ENCODE measurements at places on chromosomes 5 and 9.

DNA sequence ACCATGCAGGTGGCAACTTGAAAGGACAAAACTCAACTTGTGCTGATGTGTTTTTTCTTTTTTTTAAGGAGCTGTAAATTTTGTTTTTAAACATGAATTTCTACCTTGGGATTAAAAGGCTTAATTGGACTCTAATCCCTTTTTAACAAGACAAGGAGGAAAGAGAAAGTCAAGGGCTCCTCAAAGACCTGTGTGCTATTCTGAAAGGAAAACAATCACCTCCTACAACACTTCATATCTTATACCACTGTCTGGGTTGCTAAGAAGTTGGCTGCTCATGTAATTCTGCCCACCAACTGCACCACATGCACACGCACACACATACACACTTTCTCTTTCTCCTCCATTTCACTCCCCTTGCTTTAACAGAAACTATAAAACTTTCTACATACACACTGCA is 78.6 kb downstream of the SH3RF2 start:
- DNase-seq, result no peak

GRCh38 chr5:155895484-155895883 is 431.5 kb upstream of the SGCD start:
- no peak for DNase-seq

DNA sequence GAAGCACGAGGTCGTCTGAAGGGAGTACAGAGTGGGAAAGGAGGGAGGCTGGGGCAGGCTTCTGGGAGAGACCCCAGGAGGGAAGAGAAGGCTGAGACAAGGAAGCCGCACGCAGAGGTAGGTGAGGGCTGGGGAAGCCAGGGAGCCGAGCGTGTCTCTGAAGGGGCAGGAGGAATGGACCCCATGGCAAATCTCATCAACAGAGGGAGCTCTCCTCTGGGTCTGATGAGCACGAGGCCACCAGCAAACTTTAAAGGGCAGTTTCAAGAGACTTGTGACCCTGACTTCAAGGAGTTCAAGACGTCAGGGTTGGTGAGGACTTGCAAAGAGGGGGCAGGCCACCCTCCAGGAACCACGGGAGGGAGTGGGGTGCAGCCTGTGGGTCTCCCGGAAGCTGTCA is 326.2 kb upstream of the IRX2 start:
- DNase-seq, result no peak

DNA sequence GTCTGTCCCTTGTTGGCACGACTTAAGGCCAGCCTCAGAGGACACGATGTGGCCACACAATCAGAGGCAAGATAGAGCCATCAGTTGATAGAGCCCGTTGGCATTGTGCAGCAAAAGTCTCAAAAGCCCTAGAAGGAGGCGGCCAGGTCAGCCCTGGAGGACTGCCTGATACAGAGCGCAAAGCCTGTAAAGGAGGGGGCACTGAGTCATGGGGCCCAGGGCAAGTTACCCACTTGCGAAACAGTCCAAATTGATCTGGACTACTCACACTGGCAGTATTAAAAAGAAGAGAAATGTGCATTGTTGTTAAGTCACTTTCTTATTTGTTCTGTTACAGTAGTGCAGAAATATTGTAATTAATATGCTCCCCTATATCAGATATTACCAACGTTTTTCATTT is 51.5 kb downstream of the KLF9 start:
- no peak for DNase-seq

DNA sequence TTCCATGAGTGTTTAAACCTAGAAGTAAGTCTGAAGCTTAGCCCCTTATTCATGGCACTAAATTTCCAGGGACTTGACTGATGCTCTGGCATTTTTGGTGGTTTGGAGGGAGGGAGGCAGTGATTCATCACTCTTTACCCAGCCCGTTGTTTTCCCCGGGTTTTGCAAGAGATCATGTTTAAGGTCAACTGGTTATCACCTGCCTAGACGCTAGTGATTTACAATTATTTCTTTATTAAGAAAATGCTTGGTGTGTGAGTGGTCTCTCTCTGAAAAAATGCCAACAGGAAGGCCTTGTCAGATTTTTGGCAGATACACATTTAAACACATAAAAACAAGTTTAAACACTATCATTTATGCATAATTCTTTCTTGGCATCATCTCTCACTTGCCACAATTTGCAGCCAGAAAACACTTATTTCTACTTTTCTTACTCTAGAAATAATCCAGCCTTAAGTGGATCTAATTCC is 737.9 kb upstream of the ZNF608 start:
- DNase-seq, result no peak

DNA sequence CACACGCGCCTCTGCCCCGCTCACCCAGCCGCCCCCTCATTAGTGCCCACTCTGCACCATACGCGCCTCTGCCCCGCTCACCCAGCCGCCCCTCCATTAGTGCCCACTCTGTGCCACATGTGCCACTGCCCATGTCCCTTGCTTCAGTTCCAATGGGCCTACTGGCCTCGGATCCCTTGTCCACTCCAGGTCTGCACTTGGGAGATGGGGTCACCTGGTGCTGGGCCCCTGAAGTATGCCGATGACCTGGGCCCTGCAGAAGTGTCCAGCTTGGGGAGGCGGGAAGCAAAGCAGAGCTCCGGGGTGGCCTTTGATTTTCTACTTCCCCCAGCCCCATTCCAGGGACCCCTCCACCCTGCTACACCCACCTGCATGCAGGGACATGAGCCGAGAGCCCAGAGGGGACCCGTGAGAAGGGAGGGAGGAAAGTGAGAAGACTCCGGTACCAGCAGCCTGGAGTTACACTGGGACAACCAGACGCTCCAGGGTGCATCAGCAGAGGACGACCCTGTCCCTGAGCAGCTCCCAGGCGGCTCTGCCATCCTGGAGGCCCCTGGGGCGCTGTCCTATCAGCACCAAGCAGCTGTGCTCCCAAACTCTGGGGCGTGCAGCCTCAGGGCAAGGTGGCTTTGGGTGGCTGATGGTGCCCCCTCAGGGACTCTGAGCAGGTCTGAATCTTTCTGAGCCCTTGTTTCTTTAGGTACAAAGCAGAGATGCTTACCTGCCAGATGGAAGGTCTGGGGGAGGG is 140.8 kb downstream of the RXRA start:
- no peak for DNase-seq

DNA sequence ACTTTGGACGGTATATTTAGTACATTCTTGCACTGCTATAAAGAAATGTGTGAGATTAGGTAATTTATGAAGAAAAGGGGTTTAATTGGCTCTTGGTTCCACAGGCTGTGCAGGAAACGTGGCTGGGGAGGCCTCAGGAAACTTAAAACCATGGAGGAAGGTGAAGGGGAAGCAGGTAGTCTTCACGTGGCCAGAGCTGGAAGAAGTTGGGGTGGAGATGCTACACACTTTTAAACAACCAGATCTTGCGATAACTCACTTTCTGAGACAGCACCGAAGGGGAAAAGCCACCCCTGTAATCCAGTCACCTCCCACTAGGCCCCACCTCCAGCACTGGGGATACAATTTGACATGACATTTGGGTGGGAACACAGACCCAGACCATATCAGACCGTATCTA is 13.5 kb downstream of the CNOT6 start:
- DNase-seq, result no peak

GRCh38 chr5:27010646-27011045 is 27.7 kb downstream of the CDH9 start:
- DNase-seq, result no peak

DNA sequence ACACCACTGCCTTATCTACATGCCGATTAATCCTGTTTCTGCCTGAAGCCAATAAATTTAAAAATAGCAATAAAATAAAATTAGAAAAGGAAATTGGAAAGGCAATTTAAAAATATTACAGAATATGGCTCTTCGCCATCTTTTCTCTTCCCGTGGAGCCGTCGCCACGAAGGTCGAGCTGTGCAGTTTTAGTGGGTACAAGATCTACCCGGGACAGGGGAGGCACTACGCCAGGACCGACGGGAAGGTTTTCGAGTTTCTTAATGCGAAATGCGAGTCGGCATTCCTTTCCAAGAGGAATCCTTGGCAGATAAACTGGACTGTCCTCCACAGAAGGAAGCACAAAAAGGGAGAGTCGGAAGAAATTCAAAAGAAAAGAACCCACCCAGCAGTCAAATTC is 41.7 kb upstream of the SMC5 start:
- no peak for DNase-seq

DNA sequence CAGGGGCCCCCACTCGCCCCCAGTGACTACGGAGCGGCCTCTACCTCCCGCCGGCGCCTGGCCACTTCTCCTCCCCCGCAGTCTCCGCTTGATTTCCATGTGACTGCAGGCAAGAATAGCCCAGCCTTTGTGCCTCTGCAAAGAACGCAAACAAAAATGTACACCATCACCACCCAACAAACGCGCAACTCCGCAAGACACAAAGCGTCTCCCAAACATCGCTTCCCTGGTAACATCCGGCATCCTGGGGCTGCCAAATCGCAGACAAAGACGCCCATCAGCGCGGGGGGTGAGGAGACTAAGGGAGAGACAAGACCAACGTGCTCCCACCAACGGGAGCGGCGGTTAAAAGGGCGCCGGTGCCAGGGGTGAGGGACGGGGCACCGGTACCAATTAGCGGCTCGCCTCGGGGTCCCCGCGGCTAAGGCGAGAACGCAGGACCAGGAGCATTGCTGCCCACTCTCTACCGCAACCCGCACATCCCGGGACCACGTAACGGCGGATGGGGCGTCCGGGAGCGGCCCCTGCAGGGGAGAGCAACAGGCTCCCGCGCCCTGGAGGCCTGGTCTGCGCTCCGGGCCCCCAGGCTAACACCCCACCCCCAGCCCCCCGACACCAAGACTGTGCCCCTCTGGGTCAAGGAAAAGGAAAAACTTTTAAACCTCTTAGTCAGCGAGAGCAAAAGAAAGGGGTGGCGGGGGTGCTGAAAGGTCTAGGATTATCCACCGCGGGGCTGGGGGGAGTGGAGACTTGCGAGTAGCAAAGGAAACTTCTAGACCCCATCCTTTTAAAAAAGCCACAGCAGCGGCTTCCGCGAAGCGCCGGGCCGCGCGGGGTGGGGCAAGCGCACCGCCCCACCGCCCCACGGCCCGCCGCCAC is 885 bp downstream of the MPDZ start:
- DNase-seq, result peak; percentile 81

DNA sequence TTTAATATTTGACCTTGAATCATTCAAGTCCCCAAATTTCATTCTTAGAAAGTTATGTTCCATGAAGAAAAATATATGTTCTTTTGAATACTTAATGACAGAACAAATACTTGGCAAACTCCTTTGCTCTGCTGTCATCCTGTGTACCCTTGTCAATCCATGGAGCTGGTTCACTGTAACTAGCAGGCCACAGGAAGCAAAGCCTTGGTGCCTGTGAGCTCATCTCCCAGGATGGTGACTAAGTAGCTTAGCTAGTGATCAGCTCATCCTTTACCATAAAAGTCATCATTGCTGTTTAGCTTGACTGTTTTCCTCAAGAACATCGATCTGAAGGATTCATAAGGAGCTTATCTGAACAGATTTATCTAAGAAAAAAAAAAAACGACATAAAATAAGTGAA is 65.4 kb downstream of the WDR41 start:
- no peak for DNase-seq

- DNase-seq, result no peak
Measured at GRCh38 chr5:52481201-52481600, 306.5 kb upstream of the ITGA1 start.

GRCh38 chr9:132147331-132147730 is 14.5 kb upstream of the NTNG2 start:
- DNase-seq, result no peak

- no peak for DNase-seq
Measured at GRCh38 chr5:56607551-56607950, 207.8 kb upstream of the MAP3K1 start.

GRCh38 chr5:165310031-165310430 is 1804.6 kb downstream of the MAT2B start:
- no peak for DNase-seq

- no peak for DNase-seq
Measured at GRCh38 chr9:126125577-126125976, 201.1 kb upstream of the MVB12B start.

DNA sequence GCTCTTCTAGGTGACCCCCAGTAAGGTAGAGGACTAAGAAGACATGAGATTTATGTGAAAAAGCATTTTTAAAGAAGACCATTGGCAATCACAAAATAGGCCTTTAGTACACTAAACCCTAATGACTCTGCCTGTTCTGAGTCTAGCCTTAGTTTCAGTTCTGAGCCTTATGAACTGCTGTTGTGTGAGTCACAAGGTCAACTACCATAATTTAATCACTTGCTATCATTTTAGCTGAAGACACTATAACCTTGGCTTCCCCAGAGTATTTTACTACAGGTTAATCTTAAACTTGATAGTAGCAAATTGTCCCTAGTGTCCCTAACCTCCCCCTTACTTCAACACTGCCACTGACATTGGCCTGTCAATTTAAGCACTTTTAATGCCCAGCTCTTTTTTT is 34.4 kb downstream of the APC start:
- DNase-seq, result no peak

DNA sequence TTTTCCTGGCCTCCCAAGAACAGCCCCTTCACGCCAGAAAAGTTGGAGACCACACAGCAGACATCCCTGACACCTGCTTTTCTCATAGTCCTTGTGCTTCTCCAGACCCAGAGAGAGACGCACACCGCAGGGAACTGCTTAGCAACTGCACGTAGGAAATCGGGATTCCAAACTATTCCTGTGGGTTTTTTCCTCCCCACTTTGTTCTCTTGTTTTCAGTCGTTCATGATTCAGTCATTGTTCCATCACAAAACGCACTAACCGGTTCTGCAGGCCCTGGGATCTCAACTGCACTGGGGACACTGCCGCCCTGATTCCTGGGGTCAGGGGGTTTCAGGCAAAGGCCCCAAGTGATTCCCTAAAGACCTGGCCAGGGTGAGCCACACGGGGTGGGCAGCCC is 588.0 kb upstream of the KLF4 start:
- DNase-seq, result no peak

DNA sequence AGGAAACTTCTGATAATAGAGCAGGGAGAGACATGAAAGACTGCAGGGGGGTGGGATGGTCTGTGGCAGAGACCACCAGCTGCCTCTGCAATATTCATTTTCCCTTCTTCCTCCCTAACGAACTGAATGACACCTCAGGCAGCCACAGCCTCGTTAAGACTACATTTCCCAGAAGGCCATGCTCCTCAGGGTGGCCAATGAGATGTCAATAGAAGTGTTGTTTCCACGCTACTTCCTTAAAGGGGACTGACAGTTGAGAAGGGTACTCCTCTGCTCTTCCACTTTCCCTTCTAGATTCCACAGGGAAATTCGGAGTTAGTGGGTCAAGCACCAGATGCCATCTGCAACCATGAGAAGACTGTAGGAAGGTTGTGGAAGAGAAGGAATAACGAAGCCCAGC is 52.0 kb upstream of the DAPK1 start:
- no peak for DNase-seq

- DNase-seq, result no peak
Measured at GRCh38 chr5:74196233-74196632, 444.3 kb downstream of the ENC1 start.

DNA sequence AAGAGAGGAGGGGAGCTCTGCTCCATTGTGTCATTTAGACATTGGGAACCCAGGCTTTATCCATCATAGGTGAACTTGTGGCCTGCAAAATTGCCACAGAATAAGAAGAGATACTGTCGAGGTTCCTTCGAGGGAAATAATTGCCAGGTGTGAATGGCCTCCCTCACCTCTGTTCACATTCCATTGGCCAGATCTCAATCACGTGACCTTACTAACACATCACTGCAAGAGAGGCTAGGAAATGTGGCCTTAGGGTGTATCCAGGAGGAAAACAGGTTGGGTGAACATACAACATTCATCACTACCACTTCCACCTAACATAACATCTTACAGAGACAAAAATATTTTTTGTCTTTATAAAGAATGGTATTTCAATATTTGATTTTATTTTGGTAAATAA is 182.1 kb downstream of the FBXL7 start:
- DNase-seq, result no peak
